ENCODE measurements at places on chromosomes 3 and 15.

- DNase-seq, result no peak
These were observed 262.8 kb upstream of the NR2F2 start for GRCh38 chr15:96067677-96068076.

- no peak for DNase-seq
These were observed 18.7 kb downstream of the CFAP161 start for GRCh38 chr15:81152799-81153198.

DNA sequence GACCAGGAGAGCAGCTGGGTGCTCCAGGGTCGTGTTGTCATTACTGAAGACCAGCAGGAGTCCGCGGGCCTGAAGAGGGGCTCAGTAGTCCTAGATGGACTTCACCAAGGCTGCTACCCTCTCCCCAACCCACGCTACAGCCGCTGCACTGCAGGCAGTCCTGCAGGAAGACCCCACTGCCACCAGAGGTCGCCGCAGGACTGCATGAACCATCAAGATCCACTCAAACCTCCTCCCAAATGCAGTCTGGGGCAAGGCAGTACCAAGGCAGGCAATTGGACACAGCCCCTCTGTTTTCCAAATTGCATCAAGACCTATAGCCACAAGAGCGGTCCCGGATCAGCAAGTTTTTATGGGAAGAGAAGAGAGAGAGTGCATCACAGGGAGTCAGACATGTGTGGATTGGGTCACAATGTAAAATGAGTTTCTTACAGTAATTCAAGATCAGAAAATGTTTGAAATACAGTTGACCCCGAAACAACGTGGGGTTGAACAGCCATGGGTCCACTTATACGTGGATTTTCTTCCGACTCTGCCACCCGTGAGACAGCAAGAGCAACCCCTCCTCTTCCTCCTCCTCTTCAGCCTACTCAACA, 46.7 kb downstream of the DZIP1L start:
- peak; percentile 63 for DNase-seq

DNA sequence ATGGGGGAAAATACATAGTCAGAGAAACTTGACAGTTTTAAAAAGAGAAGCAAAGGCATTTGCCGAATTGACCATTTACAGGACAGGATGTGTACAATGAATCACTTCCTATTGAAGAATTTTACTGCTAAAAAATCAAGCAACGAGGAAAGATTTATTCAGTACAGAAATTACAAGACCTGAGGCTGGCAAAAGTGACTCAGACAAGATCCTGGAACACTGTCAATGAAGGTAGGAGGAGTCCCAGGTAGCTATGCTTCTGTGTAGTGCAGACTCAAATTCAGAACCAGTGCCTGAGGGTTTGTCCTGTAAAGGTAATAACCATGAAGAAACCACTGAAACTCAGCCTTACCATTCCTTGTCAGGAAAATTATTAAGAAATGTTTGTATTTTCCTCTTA, 120.9 kb downstream of the ZMAT3 start:
- no peak for DNase-seq

DNA sequence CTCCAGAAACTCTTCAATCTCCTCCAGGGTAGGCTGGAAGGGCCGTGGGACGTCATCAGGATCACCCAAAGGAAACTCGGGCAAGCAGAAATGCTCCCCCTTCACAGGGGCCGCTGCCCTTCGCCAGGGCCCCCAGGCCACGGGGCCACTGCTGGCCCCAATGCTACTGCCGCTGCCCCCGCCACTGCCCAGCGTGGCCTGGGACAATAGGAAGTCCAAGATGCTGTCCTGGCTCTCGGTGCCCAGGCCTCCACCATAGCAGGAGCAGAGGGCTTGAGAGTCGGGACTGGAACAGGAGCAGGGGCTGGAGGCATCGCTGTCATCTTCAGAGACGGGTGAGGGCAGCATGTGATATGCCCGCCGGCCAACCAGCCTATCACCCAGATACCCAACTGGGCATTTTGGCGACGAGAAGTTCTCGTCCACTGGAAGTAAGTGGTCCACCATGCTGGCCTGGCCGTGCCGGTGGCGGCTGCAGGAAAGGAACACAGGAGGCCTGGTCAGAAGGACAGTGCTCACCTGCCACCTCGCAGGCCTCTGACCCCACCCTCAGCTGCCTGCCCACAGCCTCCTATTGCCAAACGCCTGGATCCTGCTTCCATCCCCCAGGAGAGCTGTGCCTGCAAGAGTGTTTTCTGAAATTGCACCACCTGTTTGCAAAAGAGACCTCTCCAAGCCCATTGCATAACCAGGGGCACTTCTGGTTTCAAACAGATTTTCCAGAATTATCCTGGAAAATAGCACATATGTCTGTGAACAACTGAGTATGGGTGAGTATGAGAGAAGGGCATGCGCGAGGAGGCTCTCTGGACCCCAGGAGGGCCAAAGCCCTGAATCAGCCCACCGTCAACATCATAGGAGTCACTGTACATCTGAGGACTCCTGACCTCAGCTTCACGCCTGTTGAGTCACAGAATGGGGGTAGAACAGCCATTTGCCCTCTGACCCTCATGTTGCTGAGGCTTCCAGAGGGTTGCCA, 4.4 kb downstream of the KLF15 start:
- DNase-seq, result no peak

DNA sequence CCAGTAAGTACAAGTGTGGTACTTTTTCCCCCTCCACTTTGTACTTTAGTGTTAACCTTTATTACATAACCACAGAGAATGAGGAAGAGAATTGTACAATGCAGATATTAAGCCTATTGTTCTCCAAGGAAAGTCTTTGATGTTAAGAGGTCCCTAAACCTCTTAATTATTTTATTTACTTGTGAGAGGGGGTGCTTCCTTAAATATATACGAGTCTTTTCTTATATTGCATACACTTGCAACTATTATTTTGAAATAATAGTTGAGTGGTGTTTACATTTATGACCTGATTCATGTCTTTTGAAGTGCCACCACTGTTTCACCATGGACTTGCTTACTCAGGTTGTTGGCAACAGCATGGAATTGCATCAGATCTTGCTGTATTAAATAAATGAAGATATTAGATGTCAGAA, 10.1 kb downstream of the USP3 start:
- DNase-seq, result no peak

DNA sequence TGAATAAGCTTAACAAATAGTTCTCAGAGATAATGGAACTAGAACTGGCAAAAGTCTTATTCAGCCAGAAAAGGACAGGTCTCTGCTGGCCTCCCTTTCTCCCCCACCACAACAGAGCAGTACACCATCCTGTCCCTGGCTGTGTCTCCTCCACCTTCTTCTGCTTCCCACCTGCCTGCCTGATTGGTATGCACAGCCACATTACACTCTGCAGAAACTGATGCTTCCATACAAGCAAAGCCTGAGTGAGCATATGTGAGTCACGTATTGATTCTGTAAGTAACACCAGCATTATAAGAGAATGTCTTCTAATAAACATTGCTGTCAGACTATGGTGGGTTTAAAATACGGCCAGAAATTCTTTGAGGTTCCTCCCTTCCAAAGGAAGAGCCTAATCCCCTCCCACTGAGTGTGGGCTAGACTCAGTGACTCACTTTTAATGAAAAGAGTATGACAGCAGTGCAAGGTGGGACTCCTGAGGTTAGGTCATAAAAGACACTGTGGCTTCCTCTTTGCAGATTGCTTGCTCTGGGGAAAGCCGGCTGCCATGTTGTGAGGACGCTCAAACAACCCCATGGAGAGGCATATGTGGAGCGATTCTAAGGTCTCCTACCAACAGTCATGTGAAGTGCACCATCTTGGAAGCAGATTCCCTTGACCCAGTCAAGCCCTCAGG, 44.4 kb downstream of the ANXA2 start:
- no peak for DNase-seq

- DNase-seq, result no peak
These were observed 86.9 kb downstream of the CBLB start for GRCh38 chr3:105781871-105782270.

DNA sequence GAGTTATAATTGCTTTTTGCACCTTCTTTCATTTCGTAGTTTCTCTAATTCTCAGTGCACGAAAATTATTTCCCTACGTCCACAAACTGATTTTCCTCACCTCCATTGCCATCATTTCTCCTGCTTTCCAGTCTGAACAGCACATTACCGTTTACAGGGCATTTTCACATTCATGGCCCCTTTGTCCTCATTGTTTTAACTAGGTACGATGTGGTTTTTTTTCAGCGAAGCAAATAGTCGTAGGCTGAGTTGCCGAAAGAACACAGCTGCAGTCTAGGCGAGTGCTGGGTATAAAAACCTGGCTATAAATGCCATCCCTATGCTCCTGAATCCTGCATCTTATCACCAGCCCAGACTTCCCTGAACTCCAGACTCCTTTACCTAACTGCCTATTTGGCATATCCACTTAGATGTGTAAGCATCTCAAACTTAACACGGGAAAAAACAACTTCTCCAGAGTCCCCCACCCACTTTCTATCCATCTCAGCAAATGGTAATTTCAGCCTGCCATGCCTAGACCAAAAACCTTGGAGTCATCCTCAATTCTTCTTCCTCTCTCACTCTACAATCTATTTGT, 691 bp upstream of the FSIP1 start:
- DNase-seq, result no peak

DNA sequence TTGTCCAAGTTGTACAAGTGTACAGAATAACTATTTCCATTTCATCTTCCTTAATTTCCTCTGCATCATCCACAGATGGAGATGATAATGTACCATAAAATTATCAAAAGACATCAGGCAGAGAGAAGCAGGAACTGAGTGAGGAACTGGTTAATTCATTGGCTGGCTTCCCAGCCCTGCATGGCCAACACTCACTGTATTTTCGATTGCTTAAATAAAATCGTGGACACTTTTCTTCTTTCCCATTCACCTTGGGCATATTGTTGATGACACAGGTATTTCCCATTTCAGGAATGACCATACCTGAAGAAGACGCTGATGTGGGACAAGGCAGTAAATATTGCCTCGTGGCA, 144.2 kb upstream of the ABHD17C start:
- DNase-seq, result no peak

DNA sequence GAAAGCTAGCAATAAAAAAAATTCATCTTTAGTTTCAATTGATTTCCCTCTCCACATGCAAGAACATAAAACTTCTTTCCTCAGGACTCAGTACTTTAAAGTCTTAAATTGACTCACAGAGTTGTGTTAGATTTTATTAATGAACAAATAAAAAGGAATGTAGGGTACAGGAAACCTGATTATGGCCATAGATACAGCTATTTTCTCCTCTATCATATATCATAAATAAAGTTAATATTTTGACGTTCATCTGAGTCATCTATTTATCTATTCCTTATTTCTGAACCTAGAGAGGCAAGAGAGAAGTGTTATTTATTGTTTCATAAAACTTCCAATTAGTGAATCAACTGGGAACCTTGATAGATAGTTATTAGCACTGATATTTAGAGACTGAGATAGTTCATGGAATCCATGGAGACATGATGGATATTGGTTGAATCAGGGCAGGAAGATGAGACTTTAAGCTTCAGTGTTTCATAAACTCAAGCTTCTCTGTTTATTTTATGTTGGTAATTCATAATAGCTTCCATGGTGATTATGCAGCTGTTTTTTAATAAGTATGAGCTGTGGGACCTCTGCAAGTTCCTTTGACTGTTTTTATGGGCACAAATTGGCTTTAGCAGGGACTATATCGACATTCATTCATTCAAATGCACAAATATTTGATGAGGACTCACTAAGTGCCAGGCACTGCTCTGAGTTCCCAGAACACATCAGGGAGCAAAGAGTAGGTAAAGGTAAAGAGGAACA, 143.5 kb upstream of the TGFBR2 start:
- DNase-seq, result no peak

DNA sequence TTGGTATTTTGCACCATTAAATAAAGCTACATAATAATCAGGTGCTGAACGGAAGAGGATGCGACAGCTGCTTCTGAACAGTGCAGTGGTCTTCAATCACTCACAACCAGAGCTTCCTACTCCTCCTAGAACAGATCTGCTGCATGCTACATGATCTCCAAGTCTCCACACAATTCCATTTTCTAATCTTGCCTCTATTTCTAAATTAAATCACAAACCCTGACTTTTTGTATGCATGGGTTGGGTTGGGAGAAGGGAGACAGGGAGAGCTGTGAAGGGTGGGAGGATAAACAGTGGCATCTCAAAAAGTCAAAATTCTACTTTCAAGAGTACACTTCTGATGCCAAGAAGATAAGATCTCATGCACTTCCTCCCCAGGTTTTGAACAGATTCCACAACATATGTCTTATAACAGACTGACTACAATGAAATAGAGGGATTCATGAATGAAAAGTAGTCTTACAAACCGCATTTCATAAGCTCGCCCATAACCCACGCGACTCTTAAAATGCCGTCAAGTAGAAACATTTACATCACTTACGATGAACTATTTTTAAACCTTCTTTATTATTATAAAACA, 57.2 kb downstream of the CHSY1 start:
- no peak for DNase-seq

GRCh38 chr3:144369129-144369879, 397.7 kb downstream of the DIPK2A start:
- no peak for DNase-seq

GRCh38 chr3:126034481-126035361, 49.2 kb downstream of the SLC41A3 start:
- DNase-seq, result no peak

GRCh38 chr3:122794483-122794778, 438 bp upstream of the SLC49A4 start:
- DNase-seq, result no peak

GRCh38 chr15:42057799-42058646, 36.3 kb downstream of the PLA2G4D start:
- DNase-seq, result no peak

DNA sequence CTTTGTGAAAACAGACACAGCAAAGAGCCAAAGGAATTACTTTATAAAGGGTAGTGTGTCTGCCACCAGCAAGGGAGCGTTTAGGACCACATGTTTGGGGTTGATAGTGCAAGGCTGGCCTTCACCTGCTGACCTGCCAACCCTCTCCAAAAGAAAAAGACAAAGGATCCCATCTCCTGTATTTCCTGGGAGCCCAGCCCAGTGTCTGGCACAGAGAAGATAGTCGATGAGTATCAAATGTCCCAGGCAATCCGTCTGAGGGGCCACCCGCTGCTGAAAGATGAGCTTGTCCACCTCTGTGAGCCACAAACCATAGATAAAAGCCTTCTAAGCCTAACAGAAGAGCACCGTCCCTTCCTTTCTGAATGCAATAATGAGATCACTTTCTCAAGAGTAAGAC, 154.8 kb upstream of the CTNNB1 start:
- DNase-seq, result no peak

DNA sequence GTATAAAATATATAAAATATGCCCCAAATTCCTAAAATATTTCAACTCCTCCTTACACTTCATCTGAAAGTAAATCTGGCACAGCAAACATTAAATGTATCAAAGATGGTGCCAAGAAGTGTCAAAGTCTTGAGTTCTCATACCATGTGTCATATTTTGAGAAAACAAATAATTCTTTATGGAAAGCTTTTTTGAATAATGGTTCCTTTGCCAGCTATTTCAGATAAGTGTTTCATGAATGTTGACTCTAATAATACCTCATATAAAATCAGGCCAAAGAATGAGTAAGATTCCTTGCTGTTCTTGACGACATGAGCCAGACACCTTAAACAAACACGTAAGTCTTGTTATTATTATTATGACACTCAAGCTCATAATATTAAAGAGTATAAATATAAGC, 30.3 kb upstream of the ZNF385D start:
- no peak for DNase-seq

- no peak for DNase-seq
These were observed 8.0 kb downstream of the CLDN16 start for GRCh38 chr3:190396001-190396400.
